NCI-H187 (cell line): ENCODE measurements at places on chromosomes 6 and 20.
A peak's percentile ranks its signal among the peaks of the same experiment; 100 is the strongest.

DNA sequence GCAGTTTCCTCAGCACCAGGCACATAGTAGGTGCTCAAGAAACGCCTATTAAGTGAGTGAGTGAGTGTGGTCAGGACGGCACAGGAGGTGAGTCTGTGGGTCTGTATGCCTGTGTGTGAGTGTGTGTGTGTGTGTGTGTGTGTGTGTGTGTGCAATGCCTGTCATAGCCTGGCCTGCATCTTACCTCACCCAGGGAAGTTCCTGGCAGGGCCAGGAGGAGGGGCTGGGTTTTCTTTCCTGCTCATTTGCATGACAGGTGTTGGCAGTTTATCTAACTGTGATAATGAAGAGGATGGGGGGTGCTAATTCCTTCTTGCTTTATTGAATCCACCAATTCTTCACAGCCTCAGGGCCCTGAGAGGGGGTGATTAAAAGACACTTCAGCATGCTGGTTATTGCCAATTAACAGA is 146.7 kb upstream of the MLN start:
- peak; percentile 68 for DNase-seq

- no peak for DNase-seq
These were observed 93.4 kb upstream of the BTN3A2 start for GRCh38 chr6:26271668-26272024.

- no peak for DNase-seq
These were observed 348.9 kb upstream of the KCNQ5 start for GRCh38 chr6:72272958-72273357.

GRCh38 chr6:9564021-9564420 is 850.9 kb downstream of the TFAP2A start:
- no peak for DNase-seq

DNA sequence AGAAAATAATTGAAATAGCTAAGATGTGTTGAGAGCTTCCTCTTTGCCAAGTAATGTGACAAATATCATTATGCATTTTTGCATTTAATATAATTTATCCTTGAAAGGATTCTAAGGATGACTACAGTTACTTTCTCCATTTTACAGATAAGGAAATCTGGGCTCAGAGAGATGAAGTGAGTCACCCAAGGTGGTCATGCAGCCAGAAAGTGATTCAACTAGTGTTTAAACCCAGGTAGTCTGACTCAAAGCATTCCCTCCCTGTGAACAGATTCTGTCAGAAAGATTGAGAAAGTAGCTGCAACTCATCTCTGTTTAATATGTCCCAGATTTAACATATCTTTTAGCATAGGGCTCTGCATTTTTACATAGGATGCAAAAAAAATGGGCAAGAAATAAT is 28.1 kb downstream of the NRSN1 start:
- no peak for DNase-seq

DNA sequence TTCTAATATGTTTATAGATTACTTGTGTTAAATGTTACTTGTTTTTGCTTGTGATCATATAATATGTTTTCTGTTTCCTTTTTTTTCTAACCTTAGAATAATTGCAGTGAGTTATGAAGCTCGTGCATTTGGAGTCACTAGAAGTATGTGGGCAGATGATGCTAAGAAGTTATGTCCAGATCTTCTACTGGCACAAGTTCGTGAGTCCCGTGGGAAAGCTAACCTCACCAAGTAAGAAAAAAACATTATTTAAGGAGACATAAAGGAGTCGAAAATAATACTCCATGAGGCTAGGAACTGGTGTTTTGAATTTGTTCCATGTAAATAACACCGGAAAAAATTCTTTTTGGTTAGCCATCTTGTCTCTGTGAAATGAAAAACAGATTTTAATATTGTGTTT is 6.9 kb downstream of the POLH start:
- no peak for DNase-seq

DNA sequence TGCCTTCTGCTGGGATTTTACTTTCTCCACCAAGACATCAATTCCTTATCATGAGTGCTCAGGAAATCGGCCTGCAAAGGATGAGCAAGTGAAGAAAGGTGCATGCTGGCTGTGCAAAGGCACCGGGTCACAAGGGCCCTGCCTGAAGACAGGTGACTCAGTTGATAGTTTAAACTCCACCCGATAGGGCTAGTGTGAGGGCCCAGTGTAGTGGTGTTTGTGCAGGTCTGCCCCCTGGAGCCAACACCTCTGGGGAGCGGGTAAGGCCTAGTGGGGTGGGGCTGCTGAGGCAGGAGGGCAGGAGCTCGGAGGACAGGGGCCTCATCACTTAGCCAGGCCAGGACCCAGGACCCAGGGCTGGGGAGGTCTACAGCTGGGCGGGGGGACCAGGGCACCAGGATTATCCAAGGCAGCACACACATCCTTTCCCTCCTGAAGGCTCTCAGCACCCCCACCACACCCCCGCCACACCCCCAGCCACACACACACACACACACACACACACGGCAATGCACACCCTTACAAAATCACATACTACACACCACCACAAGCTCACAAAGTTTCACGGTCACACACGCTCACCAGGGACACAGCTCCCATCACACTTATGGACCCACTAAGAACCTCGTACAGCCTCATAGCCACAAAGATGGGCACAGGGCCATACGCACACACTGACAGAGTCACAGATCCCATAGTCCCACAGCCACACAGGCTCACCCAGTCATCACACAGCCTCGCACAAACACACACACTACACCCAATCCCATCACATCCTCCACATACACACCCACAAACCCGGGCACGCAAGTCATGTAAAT is 75.4 kb downstream of the GRM4 start:
- DNase-seq, result no peak
